ENCODE measurements at places on chromosomes 11 and 22.
A peak's percentile ranks its signal among the peaks of the same experiment; 100 is the strongest.

GRCh38 chr11:125141686-125142535 is 22.6 kb upstream of the PKNOX2 start:
- peak; percentile 73 for DNase-seq

DNA sequence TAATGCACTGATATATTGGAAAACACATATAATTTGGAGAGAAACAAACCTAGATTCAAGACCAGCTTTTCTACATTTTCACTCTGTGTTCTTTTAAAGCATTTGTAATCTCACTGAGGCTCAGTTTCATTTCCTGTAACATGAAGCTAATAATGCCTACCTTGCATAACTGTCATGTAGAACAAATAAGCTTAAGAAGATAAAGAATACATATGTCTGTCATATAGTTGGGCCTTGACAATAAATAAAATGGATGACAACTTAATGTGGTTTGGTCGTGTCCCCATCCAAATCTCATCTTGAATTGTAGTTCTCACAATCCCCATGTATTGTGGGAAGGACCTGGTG is 35.2 kb upstream of the FIBIN start:
- no peak for DNase-seq

GRCh38 chr22:36775586-36775963 is 344 bp downstream of the IFT27 start:
- DNase-seq = no peak

- no peak for DNase-seq
These were observed 35.0 kb downstream of the GUCY1A2 start for GRCh38 chr11:106983261-106983660.

Data from AG08396 (cell line).